CD8-positive, alpha-beta memory T cell (primary cell): ENCODE measurements at places on chromosomes 5 and 9.
A peak's percentile ranks its signal among the peaks of the same experiment; 100 is the strongest.

GRCh38 chr9:18994263-18994916, 38.6 kb downstream of the SAXO1 start:
- DNase-seq: no peak

DNA sequence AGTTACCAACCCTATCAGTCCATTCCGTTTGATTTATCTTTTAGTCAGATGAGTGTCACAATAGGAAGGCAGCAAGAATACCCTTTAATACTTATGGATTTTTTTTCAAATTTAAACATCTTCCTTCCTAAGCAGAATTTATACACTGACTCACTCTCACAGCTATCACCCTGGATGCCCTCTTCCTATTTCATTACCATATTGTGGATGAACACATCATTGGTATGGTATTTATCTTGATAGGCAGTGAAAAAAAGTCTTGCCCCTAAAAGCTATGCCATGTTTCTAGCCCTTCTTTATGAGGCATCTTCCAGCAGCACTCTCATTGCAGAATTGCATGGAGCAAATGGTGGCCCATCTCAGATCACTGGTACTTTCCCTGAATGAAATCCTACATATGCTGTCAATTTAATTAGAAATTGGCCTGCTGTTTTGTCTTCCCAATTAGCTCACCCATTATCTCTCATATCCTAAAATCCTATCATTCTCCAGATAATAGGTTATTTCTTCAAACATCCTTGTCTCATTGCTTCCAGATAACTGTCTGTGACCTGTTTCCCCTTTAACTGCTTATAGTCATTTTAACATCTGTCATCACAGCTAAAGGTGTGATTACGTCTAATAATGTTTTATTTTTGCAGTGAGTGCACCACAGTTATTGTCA, 433.5 kb upstream of the POU5F2 start:
- DNase-seq: no peak

GRCh38 chr9:8136477-8136876, 336.9 kb upstream of the DMAC1 start:
- DNase-seq: no peak

DNA sequence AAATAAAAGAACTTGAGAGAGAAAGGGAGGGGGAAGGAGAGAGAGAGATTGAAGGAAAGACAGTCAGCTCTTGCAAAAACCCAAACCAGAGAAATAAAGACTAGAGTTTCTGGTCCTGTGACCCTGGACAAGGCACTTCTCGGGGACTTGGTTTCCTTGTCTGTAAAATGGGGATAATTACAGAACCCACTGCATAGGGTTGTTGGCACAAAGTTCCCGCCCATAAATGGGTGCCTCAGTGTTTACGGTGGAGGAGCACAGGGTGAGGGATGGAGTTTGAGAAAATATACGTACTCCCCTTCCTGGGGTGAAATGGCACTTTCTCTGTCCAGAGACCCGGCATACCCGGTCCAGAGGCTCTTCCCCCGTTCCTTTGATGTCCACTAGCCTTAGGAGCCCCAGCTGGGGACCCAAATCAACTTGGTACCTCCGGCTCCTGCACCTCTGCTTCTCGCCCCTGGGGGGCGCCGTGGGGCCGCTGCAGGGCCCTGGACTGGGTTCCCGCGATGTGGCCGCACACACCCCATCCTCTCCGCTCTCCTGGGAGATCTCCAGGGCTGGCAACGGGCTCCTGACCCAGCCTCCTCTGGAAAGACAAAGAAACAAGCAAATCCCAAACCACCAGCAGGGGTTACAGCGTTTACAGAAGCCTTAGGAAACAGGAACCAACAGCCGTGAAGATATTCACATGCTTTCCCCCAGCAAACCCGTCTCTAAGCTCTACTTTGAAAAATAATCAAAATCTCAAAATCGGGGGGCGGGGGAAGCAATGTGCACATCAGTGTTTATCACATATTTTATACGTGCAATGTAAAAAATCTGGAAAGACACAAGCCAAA, 26.3 kb downstream of the PTGES start:
- peak; percentile 61 for DNase-seq

DNA sequence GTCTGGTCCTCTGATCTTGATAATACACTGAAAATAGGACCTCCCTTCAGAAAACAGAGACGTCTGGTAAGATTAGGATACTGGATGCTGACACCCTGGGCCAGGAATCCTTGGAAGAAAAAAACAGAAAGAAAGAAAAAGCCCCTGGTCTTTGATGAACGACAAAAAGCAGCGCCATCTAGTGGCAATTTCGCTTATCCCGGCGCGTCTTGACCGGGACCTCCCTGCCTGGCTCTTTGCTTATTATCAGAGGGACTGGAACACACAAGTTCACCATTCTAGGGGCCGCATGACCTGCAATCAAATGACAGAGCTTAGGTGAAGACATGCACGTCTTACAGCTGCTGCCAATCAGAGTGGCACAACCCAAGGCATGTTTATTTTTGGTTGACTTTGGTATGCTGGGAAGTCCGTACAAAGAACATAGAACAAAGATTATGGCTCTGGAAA, 114.9 kb upstream of the NFIB start:
- no peak for DNase-seq

- DNase-seq: no peak
These were observed 394.0 kb downstream of the CETN3 start for GRCh38 chr5:90015584-90016018.

DNA sequence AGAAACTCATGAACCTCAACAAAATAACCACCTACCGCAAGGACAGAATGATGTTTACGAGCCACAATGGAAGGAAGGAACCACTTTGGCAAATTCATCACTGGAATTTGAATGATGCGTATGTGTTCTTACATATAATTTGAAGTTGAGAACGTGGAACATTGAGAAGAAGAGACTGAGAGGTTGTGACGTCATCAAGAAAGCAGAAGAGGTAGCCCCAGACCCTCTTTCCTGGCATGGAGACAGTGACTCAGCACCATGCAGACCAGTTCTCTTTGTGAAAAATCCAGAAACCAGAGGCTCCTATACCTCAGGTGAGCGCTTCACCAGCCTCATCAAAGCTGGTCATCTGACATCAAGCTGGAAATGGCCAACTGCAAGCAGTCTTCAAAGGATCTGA, 124.5 kb downstream of the PDZD2 start:
- no peak for DNase-seq

DNA sequence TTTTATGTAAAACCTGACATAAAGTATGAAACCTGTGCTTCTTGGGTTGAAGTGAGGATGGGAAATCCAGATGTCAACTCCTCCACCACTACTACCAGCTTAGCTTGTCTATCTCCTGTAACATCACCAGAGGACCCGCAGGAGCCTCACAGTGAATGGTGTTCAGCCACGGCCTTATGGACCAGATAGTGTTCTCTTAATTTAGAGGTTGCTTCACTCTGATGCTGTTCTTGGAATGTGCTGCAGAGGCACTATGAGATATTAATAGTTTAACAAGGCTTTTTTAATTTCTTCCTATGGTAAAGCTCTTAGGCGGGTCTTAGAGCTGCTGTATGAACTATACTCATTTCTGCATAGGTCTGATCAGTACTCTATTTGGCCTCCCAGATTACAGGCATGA, 27.9 kb downstream of the NFX1 start:
- DNase-seq: no peak

- DNase-seq: no peak
These were observed 32.7 kb upstream of the CDKN2B start for GRCh38 chr9:22041775-22042174.

GRCh38 chr5:66570201-66570600, 26.0 kb upstream of the MAST4 start:
- DNase-seq: no peak

DNA sequence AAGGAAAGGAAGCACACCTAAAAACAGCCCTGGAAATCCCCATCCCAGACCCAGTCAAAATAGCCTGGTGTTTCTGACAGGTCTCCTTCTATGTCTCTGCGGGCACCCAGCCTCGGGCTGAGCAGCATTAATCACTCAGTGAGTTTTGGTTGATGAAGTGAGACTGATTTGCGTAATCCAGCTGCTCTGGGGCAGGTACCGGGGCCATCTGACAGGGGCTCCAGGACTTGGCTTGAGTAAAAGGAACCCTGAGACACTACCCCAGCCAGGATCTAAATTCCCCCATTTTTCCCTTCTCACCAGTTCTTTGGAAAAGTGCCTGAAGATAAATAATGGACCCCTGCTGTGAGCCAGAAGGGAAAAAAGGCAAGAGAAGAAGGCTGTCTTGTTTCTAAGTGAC, 596 bp downstream of the SLC28A3 start:
- DNase-seq: no peak

- no peak for DNase-seq
These were observed 49.5 kb downstream of the ST8SIA4 start for GRCh38 chr5:100853582-100853981.

DNA sequence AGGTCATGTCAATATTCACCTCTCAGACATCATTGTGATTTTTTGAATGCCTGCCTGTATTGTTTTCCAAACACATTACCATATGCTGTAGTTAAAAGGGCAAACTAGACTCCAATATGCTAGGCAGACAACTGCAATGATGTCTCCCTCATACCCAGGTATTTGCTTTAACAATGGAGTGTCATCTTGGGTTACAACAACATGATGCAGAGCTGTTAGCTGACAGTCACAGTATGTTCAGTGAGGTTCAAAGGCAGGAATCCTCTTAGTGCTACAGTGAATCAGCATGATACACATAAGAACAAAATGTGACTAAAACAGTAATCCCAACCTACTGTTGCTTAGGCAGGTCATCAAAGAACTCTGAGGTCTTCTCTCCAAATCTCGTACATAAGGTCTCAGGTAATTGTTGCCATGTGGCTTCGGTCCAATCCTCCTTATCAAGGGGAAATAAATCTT, 24.0 kb downstream of the OR1J1 start:
- DNase-seq: no peak

- DNase-seq: no peak
These were observed 56.9 kb downstream of the VCAN start for GRCh38 chr5:83528439-83528769.

- no peak for DNase-seq
These were observed 61.3 kb downstream of the RASGRF2 start for GRCh38 chr5:81021486-81021885.

GRCh38 chr9:91150998-91151717, 210.6 kb downstream of the AUH start:
- peak; percentile 76 for DNase-seq

DNA sequence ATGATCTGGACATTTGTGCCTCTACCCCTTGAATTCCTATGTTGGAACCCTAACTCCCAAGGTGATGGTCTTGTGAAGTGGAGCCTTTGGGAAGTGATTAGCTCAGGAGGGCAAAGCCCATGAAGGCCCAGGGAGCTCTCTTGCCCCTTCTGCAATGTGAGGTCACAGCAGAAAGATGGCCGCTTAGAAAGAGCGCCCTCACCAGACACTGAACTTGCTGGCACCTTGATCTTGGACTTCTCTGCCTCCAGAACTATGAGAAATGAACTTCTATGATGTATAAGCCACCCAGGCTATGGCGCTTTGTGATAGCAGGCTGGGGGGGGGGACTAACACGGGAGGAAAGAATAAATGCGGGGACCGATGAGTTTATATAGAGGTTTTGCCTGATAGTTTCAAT, 45.3 kb downstream of the AGXT2 start:
- DNase-seq: no peak
